ENCODE measurements at places on chromosomes 11 and 22. TPM values are rescaled to one million over a fixed set of nuclear protein-coding genes. Genes with fewer than 3 reads are reported as not detected.

OR52E8 gene
- total RNA-seq, result not detected

PATE2 gene
- total RNA-seq, result not detected

UBQLN3 gene
- total RNA-seq, result 0.49 TPM

OR51E2 gene
- total RNA-seq, result 0.10 TPM

SYT9 gene
- 0.99 TPM for total RNA-seq

CD81 gene
- 299 TPM for total RNA-seq

NLRP6 gene
- 0.10 TPM for total RNA-seq

CCDC116 gene
- total RNA-seq, result 0.20 TPM

OR9G1 gene
- total RNA-seq, result not detected
